ENCODE measurements at places on chromosomes 2 and 18. TPM values are rescaled to one million over a fixed set of nuclear protein-coding genes. Genes with fewer than 3 reads are reported as not detected.

UGT1A8 gene
- total RNA-seq: 0.37 TPM

LBH gene
- 13.3 TPM for total RNA-seq

RANBP2 gene
- total RNA-seq: 36.2 TPM

ZC3H8 gene
- 4.3 TPM for total RNA-seq

SLC19A3 gene
- 0.23 TPM for total RNA-seq

SIX3 gene
- not detected for total RNA-seq
